MG63 (cell line): ENCODE measurements at places on chromosomes 3 and 15. TPM values are rescaled to one million over a fixed set of nuclear protein-coding genes. Genes with fewer than 3 reads are reported as not detected.

Gene EIF1B
- 11.8 and 16.2 TPM in 2 replicates for total RNA-seq

Gene GOLGA6L10
- not detected in 2 replicates for total RNA-seq

Gene TRH
- total RNA-seq: not detected in 2 replicates

Gene ARL6IP5
- total RNA-seq: 48.3 and 67.5 TPM in 2 replicates

Gene FEZF2
- not detected in 2 replicates for total RNA-seq

Gene TASOR
- 24.1 and 49.1 TPM in 2 replicates for total RNA-seq

Gene ATP13A5
- not detected in 2 replicates for total RNA-seq

Gene FOXB1
- total RNA-seq: not detected in 2 replicates

Gene LDHAL6B
- not detected in 2 replicates for total RNA-seq

Gene RGMA
- 0.47 TPM in 1 of 2 replicates, not detected in the other for total RNA-seq

Gene SLC28A1
- total RNA-seq: not detected in 2 replicates

Gene VPS8
- total RNA-seq: 34.6 and 40.1 TPM in 2 replicates

Gene PRICKLE2
- total RNA-seq: 0.40 TPM in 1 of 2 replicates, not detected in the other

Gene RFTN1
- total RNA-seq: 42.1 and 44.1 TPM in 2 replicates

Gene NEK10
- 4.1 and 4.7 TPM in 2 replicates for total RNA-seq

- DNase-seq: no peak
These were observed 25.9 kb downstream of the WNT7A start for GRCh38 chr3:13853978-13854296.

DNA sequence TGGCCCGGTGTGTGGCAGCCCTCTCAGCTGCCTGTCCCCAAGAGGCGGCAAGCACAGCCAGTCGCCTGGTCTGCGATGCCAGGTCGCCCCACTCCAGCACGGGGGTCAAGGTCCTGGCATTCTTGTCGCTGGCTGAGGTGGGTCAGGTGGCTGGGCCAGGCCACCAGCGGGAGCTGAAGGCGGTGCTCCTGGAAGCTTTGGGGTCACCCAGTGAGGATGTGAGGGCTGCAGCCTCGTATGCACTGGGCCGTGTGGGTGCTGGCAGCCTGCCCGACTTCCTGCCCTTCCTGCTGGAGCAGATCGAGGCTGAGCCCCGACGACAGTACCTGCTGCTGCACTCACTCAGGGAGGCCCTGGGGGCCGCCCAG lies 20.8 kb downstream of the CAND2 start:
- DNase-seq: no peak

- no peak for DNase-seq
These were observed 19.1 kb downstream of the KBTBD8 start for GRCh38 chr3:67017211-67017610.

- no peak for DNase-seq
These were observed 57.4 kb downstream of the TIGIT start for GRCh38 chr3:114351123-114351821.

DNA sequence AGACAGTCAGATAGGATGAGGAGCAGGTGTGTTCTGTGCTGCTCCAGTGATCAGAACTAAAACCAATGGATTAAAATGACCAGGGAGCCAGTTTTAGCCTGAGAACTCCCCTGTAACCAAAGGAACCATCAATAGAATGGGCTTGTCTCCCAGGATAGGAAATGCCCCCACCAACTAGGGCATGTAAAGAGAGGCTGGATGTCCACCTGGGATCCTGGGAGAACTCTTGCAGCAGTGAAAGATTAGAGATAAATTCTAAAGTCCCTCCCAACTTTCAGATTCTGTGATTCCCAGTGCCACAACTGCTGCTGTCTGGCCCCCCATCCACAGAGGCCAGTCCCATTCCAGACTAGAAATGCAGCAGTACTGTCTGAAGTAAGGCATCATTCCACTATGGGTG lies 33.8 kb downstream of the HDC start:
- DNase-seq: no peak

- DNase-seq: peak; percentile 72
These were observed at the start of gene AP3B2 for GRCh38 chr15:82709421-82710207. Gene AP3B2, minus strand, starts transcription at chr15:82709875. Its CDS starts 169 bp downstream, at chr15:82709706.

DNA sequence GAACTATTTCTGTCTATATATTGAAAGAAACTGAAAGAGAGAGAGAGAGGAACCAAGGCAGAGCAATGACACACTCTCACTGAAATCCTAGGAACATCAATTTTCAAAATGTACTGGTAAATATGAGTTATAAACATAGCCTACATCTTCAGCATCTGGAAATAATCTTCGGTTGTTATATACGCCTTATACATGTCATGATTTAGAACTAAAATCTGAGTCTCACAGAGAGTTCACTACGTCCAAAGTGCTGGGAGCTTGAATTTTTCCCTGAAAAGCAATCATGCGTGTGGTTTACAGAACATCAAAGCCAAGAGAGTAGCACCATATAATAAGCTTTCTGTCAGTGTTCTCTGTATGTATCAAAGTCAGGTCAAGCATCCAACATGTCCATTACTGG lies 420.0 kb upstream of the CBLB start:
- DNase-seq: no peak

GRCh38 chr15:77870195-77871065 lies 207.1 kb downstream of the TBC1D2B start:
- DNase-seq: peak; percentile 65

GRCh38 chr3:105365391-105366325 lies 1.1 kb upstream of the ALCAM start:
- peak; percentile 24 for DNase-seq

GRCh38 chr3:189570916-189571315 lies 60.3 kb upstream of the TP63 start:
- no peak for DNase-seq

GRCh38 chr15:68637767-68638404 lies 59.1 kb downstream of the CORO2B start:
- peak; percentile 98 for DNase-seq

DNA sequence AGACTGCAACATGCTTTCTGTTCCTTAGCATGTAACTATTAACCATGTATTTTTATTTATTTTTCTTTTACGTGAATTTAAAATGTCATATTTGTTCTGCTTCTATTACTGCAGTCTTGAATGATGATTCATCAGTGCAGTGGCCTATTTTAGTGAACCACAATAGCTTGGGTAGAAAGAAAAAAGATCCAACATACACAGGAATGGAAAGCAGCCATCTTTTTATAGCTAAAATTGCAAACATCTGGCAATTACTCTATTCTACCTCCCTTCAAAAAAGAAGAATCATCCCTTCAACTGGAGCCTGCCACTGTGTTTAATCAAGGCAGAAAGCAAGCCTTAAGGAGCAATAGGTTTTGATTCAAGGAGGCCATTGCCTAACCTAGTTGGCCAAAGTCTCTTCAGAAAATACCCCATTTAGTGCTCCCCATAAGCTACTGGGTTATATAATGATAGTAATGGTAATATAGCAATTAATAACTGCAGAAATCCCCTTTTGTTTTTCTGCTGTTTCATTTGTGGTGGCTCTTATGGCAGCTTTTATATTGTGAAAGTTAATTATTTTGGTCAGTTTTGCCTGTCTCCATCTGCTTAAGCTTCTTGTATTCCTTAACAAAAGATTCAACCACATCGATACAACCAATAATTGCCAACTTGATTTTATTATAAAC lies 267.3 kb downstream of the LPP start:
- DNase-seq: no peak

DNA sequence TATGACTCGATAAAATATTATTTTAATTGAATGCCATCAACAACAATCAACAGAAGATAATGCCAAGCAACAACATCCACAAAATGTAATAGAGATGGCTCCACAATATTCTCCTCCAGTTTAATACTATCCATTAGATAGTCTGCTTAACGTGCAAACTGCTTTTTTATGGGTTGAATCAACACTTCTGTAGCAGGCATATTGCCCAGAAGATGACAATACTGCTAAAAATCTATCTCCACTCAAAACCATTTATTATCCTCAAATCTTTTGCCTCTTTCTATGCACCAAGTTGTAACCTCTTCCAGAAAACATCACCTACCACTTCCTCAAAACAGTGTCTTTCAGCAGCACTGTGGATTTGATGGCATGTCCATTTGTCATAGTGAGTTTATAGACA lies 295.7 kb upstream of the LMCD1 start:
- DNase-seq: no peak

DNA sequence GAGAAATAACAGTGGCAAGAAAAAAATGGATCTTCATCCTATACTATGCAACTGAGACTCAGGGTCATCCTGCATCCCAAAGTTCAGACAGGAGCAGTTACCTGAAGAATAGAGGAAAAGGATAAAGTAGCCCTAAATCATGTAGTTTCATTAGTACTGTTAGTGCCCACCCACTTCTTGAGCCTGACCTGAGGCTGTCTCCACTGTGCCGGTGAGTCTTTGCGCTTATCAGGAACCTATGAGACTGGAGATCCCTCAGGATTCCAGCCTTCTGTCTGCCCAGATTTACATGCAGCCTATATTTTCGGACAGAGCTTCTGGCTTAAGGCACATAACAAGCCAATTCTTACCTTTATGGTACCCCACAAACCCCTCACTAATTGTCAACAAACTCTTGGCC lies 791.6 kb downstream of the ROBO1 start:
- no peak for DNase-seq

DNA sequence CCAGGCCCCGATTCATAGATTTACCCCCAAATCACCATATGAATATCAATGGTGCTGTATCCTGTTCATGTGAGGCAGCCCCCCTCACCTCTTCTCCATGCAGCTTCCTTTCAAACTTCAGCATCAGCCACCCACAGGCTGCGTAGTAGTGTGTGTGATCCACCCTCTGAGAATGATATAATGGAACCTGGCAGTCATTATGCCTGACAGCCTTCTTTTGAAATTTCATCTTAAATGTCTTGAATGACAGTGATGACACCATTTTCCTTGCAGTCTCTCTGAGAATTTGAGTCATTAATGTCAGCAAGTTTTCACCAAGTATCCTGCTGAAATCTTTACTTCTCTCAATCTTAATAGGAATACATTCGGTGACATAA lies 3.5 kb upstream of the CLRN1 start:
- no peak for DNase-seq

DNA sequence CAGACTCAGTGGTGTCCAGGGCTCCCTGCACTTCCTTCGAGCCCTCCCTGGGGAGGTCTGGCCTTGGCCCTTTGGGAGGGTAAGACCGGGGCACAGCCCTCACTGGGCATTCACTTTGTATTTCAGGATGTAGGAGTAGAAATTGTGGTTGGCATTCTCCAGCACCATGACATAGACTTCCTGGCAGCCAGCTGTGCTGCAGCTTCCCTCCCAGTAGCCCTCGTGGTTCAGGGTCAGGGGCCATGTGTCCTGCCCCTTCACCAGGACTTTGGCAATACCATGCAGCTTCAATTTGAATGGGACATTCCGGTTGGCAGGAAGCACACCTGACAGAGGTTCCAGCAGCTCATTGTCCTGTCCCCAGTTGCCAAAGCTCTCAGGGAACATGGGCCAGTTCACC lies 47.3 kb downstream of the KY start:
- DNase-seq: no peak

GRCh38 chr15:50030456-50030855 lies 88.6 kb downstream of the ATP8B4 start:
- no peak for DNase-seq

DNA sequence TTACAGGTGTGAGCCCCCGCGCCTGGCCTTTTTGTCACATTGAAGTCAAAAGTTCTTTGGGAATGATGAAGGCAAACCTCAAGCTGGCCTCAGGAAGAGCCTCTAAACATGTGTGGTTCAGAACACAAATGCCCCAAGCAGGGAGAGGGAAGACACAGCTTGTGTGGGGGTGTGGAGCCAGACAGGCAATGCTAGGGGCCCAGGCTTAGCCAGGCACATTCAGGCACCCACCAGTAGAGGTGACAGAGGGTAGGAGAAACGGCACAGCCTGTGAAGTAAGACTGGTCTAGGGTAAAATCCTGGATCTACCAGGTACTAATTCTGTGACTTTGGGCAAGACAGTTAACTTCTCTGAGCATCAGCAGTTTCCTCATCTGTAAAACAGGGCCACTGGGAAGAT lies 3.5 kb downstream of the HDC start:
- DNase-seq: no peak

DNA sequence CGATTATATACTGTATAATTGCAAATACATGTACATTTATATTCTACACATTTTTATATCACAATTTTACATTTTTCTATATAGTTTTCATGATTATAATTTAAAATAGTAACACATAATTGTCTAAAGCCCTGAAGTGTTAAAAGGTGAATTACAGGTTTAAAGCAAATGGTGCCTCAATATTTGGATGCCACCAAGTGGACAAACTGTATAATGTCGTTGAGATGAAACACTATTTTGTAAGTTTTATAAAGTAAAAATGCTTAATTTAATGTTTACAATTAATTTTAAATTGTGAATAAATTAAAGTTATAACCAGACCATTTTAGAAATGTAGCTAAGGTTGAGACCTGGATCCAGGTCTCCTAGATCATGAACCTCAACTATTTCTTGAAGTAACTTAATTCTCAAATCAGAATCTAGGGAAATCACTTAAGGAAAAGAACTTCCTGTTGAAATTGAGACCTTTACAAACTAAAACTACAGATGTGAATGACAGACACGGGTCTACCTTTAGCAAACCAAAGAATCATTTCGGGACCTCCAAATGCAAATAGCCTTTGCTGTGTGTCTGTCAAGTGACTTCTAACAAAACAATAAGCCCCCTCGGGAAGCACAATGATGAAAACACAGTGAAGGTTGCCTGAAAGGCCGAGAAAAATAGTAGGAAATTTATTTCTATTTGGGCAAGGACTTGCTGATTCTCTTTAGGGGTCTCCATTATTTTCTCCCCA lies 37.8 kb downstream of the EHHADH start:
- no peak for DNase-seq

DNA sequence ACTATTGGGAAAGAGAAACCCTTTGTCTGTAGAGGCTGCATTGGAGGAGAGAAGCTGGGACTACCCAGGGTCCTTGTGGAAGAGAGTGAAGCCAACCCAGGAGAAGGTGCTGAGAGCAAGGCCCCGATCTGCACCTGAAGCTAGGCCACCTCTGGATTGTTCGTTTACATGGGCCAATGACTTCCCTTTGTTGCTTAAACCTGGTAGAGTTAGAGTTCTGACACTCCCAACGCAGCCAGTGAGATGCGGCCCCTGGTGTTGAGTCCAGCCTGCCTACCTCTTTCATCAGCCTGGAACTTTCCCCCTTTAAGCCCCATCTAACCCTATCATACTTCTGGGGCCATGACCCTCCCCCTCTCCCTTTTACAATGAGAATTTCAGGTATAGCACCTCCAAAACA lies 30.8 kb downstream of the CCDC13 start:
- DNase-seq: no peak

- no peak for DNase-seq
These were observed 4.4 kb downstream of the SLC26A6 start for GRCh38 chr3:48630833-48631232.

GRCh38 chr15:51133140-51133765 lies 38.5 kb upstream of the TNFAIP8L3 start:
- no peak for DNase-seq

GRCh38 chr3:104385421-104385820 lies 981.3 kb upstream of the ALCAM start:
- no peak for DNase-seq

GRCh38 chr3:157101486-157101885 lies 58.5 kb downstream of the CCNL1 start:
- DNase-seq: no peak
